Osteoblast (primary cell): ENCODE measurements at places on chromosomes 4 and X. TPM values are rescaled to one million over a fixed set of nuclear protein-coding genes. Genes with fewer than 3 reads are reported as not detected.
A peak's percentile ranks its signal among the peaks of the same experiment; 100 is the strongest.

ADGRA3 gene
- total RNA-seq = 25.3 and 26.2 TPM in 2 replicates

GRCh38 chr4:8747467-8748235, 124.0 kb downstream of the HMX1 start:
- DNase-seq = peak; percentile 8

GRCh38 chr4:118277243-118277642, 75.6 kb downstream of the PRSS12 start:
- no peak for DNase-seq

DNA sequence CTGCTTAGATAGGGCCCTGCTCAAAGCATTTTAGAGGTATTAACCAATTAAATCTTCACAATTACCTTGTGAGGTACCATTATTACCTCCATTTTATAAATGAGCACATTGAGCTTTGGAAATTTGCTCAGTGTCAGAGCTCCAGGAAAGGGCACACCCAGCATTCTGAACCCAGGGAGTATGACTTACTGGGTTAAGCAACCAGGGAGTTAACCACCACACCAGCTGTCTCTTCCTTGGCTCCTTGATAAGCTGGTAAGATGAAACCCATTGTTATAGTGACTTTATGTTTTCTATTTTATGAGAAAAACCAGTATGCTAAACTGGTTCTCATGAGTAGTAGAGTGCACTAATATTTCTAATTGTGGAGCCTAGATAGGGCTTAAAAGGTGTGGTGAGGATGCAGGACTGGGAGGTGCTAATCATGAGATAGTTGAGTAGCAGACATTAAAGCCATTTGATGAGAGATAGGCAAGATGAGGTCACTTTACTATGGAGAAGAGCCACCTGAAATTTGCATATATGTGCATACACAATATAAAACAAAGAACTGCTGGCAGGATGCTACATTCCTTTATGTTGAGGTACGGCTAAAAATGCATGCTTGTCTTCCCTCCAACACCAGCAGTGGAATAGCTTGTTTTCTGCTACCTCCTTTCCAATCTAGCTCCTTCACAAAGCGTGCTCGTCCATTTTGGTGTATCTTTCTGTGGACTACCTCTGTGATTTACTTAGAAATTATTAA, 556.1 kb downstream of the SPRY1 start:
- peak; percentile 52 for DNase-seq

GRCh38 chr4:182065255-182065654, 177.9 kb upstream of the TENM3 start:
- no peak for DNase-seq

GRCh38 chr4:104494822-104495559, at the start of gene CXXC4:
Gene CXXC4 (minus strand): TSS chr4:104494894. CDS start chr4:104491802, 3,092 bp downstream.
- peak; percentile 72 for DNase-seq

DNA sequence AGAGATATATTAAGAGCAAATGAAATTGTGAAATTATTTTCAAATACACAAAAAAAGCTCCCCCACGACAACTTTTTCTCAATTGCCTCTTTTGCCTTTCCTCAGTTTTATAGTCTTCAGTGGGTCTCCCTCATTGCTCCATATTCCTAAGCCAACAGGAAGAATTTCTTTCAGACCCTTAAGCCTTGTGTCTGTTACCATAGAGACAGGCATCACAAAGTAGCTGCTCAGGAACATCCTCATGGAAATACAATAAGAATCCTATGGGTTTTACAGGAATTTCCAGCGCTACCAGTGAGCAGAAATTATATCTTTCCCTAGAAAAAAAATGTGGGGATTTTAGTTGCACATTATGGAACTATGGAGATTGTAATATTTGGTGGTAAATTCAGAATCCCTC, 121.9 kb upstream of the DMD start:
- DNase-seq = no peak

DNA sequence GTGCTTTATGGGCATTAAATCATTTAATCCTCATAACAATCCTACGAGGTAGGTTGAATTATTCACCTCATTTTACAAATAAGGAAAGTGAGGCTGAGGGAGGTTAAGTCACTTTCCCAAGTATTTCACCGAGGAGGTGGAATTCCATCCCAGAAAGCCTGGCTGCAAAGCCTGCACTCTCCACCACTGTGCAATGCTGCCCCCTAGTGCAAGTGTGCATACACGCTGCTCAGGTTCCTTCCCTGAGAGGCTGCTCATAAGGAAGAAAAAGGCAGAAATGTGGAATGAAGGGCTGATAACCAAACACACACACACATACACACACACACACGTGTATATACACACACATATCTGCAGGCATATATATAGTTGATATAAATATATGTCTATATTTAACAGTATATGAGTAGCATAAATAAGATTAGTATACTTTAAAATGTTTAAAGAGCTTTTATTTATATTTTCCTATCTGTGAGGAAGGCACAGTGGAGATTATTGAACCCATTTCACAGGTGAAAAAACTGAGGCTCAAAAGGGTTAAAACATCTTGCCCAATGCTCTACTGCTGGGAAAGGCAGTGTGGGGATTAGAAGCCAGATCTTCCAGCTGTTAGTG, 714.5 kb upstream of the TENM3 start:
- peak; percentile 45 for DNase-seq

DNA sequence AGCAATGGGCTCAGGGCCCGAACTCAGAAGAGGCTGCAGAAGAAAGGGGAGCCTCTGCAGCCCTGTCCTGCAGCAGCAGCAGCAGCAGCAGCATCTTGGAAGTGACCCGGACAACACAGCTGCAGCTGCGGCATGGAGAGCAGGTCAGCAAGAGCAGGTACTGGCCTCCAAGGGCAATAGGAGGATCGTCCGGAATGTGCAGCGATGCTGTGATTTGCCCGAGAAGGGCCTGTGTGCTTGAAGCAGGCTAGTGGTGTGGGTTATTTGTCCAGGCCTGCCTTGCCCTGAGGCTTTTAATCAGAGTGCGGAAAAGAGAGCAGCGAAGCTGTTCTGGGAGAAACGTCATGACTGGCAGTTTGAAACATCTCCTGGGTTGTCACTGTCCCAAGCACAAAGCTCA, 126.0 kb downstream of the F11 start:
- DNase-seq = no peak

- peak; percentile 63 for DNase-seq
These were observed 43.2 kb upstream of the TMSB15B start for GRCh38 chrX:103919270-103919637.

CABS1 gene
- not detected in 2 replicates for total RNA-seq

NUP54 gene
- 51.9 and 52.8 TPM in 2 replicates for total RNA-seq

GRCh38 chrX:3501833-3502535, 155.5 kb upstream of the MXRA5 start:
- DNase-seq = no peak

- no peak for DNase-seq
These were observed 48.5 kb upstream of the HDAC8 start for GRCh38 chrX:72621163-72621562.

- DNase-seq = no peak
These were observed 27.0 kb upstream of the NMU start for GRCh38 chr4:55663145-55663544.

- DNase-seq = no peak
These were observed 851.6 kb downstream of the PDHA2 start for GRCh38 chr4:96691521-96691920.

DNA sequence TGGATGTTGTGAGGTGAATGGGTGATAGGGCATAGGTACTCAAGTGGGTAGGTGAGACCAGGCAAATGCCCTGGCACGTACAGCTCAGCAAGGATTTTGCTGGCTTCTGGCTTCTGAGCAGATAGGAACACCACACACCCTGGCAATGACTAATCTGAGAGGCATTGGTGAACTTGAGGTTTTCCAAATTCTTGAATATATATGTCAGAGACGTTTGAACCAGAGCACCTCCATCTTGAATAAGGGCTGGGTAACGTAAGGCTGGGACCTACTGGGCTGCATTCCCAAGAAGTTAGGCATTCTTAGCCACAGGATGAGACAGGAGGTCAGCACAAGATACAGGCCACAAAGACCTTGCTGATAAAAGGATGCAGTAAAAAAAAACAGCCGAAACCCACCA, 204.5 kb downstream of the NLGN4X start:
- no peak for DNase-seq

HPGD gene
- under 0.01 TPM in 1 of 2 replicates, not detected in the other for total RNA-seq

MAGEA10 gene
- total RNA-seq = not detected in 2 replicates

GRCh38 chrX:40733706-40734105, 1.6 kb downstream of the MED14 start:
- DNase-seq = peak; percentile 63

GRCh38 chr4:137029026-137029425, 503.3 kb downstream of the PCDH18 start:
- DNase-seq = no peak

DNA sequence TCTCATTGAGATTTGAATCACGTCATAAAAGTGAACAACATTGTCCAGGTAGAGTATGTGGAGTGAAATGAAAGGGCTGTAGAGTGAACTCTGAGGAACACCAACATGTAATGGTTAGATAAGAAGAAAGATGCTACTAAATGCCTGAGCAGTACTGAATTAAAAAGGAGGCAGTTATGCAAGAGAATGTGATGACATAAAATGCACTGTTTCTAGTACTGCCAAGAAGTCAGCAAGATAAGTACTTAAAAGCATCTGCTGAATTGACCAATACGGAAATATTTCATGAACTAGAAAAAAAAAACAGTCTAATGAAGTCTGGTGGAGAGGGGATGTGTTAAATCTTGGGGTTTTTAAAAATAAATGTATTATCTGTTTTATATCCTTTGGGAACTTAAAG, 583.8 kb upstream of the GALNT7 start:
- no peak for DNase-seq

DNA sequence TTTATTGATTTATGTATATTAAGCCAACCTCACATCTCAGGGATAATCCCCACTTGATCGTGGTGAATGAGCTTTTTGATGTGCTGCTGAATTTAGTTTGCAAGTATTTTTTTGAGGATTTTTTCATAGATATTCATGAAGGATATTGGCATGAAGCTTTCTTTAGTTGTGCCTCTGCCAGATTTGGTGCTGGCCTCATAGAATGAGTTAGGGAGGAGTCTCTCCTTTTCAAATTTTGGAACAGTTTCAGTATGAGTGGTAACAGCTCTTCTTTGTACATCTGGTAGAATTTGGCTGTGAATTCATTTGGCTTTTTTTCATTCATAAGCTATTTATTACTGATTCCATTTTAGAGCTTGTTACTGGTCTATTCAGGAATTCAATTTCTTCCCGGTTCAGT, 197.2 kb upstream of the NDST4 start:
- DNase-seq = no peak

PAQR3 gene
- total RNA-seq = 13.8 and 16.6 TPM in 2 replicates

DNA sequence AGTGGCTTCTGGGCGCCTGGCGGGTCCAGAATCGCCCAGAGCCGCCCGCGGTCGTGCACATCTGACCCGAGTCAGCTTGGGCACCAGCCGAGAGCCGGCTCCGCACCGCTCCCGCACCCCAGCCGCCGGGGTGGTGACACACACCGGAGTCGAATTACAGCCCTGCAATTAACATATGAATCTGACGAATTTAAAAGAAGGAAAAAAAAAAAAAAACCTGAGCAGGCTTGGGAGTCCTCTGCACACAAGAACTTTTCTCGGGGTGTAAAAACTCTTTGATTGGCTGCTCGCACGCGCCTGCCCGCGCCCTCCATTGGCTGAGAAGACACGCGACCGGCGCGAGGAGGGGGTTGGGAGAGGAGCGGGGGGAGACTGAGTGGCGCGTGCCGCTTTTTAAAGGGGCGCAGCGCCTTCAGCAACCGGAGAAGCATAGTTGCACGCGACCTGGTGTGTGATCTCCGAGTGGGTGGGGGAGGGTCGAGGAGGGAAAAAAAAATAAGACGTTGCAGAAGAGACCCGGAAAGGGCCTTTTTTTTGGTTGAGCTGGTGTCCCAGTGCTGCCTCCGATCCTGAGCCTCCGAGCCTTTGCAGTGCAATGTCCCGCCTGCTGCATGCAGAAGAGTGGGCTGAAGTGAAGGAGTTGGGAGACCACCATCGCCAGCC, at the start of gene ATOH1:
ATOH1 (plus strand) TSS at position 422 of the 663 bp plus-strand sequence; CDS start at position 596, 174 bp downstream.
- DNase-seq = no peak
